Fibroblast of villous mesenchyme (primary cell): ENCODE measurements at places on chromosomes 4 and X.
A peak's percentile ranks its signal among the peaks of the same experiment; 100 is the strongest.

GRCh38 chrX:154661170-154661569, 7.8 kb upstream of the CTAG2 start:
- DNase-seq: no peak

- peak; percentile 49 for DNase-seq
Observed at GRCh38 chr4:184359888-184360287, 114.5 kb downstream of the IRF2 start.

DNA sequence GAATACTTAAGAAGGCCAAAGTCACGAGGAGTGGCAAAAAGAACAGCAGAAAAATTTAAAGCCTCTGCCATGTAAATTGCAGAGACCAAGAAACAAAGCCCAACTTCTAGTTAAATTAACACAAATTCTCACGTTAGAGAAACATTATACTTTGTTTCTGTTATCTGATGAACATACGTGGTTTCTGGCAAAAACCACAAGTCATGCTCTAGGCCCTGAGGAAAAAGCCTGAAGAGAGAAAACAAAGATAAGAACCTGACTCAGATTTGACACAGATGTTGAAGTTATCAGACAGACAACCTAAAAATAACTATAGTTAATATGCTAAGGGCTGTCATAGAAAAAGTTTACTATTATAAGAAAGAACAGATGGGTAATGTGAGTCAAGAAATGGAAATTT, 149.1 kb upstream of the PCDH10 start:
- DNase-seq: peak; percentile 7

GRCh38 chr4:112403101-112403945, 106.2 kb downstream of the ALPK1 start:
- DNase-seq: no peak

- peak; percentile 27 for DNase-seq
Observed at GRCh38 chrX:108126661-108127060, 35.1 kb downstream of the ATG4A start.

GRCh38 chr4:15683143-15683495, 1.5 kb downstream of the FAM200B start:
- no peak for DNase-seq

DNA sequence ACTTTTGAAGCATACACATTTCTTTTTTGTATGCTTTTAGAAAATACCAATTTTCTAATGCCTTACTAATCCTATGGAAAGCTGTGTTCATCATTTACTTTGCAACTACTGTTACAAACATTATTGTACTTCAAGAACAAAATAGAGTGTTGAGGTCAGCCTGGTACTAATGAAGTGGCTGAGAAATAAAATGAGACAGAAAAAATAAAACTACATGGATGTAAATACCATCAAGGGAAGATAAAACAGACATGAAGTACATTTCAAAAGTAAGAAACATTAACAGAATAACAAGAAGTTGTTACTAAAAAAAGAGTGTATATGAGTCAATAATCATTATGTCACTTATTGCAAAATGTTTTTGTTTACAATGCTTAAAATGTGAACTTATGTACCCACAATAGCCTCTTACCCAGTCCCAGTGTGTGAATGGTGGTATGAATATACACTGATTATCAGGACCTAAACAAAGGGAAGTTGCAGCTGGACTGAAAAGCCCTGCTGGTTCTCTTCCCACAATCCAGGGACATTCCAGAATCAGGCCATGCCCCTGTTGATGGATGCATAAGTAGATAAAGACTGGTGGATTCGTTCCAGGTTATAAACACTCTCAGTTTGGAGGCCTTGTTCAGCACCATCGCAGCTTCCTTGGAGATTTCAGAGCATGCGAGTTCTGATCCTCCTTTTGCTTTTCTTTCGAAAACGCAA, 2.4 kb upstream of the CSN3 start:
- DNase-seq: peak; percentile 75

DNA sequence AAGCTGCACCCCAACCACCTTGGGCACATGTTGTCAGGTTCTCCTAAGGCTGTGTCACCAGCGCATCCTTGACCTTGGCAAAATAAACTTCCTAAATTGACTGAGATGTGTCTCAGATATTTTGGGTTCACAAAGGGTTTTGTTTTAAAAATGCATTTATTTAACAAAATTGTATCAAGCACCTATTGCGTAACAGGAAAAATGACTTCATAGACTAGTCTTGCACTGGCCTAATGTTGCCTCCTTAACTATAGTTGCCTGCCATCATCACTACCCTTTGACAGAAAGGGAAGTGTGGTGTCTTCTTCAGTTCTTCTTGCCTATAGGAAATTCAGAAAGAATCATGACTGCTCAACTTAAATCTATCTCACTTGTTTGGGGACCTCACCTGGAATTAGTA, 374.2 kb downstream of the SH2D1A start:
- no peak for DNase-seq

GRCh38 chrX:55057675-55058249, 17.1 kb upstream of the PAGE2B start:
- DNase-seq: peak; percentile 33

DNA sequence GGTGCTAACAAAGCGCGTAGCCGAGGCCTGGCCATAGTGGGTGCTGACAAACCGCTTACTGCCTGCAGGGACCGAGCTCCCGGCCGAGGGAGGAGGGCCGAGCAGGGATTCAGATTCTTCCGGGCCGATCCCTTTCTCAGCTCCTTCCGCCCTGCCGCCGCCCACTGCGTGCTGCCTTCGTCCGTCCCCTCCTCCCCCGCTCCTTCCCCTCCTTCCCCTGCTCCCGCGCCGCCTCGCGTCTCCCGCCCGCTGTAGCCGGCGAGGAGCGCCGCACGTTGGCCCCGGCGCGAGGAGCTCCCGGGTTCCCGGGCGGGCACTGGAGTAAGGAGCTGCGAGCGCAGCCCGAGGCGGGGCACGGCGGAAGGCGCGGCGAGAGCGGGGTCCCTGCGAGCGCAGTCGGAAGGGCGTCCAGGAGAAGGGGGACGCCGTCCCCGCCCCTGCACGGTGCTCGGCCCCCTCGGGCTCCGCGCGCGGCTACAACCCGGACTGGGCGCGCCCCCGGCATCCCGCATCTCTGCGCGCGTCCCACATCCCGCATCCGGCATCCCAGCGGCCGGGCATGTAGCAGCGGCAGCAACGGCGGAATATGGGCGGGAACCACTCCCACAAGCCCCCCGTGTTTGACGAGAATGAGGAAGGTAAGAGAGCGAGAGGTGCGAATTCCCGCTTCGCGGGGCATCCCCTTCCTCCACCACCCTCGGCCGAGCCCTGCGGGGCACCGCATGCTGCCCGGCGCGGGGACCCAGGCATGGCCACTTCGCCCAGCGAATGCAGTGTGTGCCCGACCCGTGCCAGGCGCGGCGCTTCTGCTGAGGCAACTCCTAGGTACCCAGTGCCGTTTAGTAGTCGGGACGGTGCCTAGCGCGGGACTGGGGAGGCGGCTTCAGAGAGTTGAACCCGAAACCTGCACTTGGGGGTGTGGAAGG, at the start of gene STK32B:
Gene STK32B, plus strand, starts transcription at position 203 of the 926 bp plus-strand sequence.
- DNase-seq: peak; percentile 74

DNA sequence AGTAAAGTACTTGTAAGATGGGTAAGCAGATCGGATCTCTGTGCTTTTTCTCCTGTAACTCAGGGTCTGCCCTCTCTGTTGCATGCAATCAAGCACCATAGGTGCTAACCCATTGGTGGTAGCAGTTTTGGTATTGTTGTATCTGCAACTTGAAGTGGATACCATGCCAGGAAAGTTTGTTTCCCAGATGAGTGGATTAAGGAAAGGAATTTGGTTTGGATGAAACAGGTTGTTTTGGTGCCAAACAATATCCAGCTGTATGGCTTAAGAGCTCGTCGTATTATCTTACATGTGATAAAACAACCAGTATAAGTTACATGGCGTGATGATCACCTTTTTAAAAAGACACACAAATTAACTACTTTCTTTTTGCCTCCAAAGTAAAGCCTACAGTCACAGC, 280.9 kb upstream of the TENM3 start:
- DNase-seq: no peak

DNA sequence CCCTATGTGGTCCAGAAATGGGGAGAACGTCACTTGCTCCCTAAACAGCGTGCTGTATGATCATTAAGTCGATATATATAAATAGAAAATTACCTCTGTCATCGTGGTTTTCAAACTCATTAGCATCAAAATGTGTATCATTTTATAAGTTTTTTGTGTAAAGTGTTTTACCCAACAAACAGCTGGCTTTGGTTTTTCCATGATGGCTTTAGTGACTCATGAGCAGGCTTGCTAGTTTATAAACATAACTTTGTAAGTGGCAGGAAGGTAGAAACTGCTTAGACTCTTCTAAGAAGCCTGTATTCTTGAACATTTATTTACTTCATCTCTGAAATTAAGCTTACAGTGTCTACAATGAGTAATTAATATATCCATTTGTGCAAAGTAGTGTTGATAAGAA, 108.4 kb upstream of the DIPK2B start:
- DNase-seq: peak; percentile 41

DNA sequence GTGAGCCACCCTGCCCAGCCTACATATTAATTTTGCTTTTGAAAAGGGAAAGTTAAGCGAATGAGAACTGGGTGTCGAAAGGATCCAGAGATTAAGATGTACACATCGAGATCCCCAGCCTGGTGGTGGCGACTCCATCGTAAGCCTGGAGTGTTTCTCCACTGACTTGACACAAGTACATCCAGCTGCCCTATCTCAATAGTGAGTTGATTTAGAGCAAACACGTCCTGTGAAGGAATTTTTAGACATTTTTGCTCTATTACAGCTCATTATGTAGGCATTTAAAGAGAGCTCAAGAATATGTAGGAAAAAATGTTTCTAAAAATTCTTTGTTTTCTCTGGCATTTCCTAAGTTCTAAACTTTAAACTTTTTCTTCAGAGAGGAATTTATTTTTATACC, 11.7 kb upstream of the CLDN34 start:
- DNase-seq: peak; percentile 51

GRCh38 chrX:11641349-11642065, 24.2 kb downstream of the ARHGAP6 start:
- DNase-seq: peak; percentile 40

- DNase-seq: no peak
Observed at GRCh38 chr4:41079881-41080560, 134.3 kb downstream of the APBB2 start.

DNA sequence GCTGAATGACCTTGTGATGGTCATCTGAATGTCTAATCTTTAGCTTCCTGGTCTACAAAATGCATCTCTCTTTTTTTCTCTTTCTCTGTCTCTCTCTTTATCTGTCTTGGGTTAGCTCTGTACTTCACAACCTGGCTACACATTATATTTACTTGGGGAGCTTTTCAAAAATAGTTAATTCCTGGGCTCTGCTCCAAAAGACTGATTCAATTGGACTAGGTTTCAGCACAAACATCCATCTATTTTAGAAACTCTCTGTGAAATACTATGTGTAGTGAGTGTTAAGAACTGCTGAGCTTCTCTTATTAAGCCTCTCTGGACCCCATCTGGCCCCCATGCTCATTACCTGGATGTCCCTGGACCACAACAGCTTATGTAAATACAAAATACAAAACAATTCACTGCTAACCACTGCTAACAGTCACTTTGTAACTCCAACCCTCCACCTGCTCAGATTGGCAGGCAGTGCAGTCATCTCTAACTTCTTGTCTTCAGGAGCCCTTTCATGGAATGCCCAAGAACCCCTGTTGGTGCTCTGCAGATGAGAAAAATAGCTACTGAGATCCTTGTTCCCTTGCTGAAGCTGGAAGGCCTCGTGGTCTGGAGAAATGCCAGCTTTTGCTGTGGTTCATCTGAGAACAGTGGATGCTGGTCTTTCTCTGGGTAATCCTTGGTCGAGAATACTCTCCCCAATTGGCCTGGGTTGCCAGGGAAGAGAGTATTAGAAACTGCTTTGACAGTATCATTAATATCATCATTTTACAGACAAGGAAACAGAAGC, 14.8 kb upstream of the BOD1L1 start:
- peak; percentile 28 for DNase-seq

GRCh38 chr4:177308125-177308524, 1.5 kb upstream of the NEIL3 start:
- peak; percentile 66 for DNase-seq

- no peak for DNase-seq
Observed at GRCh38 chr4:146525754-146526153, 4.0 kb upstream of the SLC10A7 start.

DNA sequence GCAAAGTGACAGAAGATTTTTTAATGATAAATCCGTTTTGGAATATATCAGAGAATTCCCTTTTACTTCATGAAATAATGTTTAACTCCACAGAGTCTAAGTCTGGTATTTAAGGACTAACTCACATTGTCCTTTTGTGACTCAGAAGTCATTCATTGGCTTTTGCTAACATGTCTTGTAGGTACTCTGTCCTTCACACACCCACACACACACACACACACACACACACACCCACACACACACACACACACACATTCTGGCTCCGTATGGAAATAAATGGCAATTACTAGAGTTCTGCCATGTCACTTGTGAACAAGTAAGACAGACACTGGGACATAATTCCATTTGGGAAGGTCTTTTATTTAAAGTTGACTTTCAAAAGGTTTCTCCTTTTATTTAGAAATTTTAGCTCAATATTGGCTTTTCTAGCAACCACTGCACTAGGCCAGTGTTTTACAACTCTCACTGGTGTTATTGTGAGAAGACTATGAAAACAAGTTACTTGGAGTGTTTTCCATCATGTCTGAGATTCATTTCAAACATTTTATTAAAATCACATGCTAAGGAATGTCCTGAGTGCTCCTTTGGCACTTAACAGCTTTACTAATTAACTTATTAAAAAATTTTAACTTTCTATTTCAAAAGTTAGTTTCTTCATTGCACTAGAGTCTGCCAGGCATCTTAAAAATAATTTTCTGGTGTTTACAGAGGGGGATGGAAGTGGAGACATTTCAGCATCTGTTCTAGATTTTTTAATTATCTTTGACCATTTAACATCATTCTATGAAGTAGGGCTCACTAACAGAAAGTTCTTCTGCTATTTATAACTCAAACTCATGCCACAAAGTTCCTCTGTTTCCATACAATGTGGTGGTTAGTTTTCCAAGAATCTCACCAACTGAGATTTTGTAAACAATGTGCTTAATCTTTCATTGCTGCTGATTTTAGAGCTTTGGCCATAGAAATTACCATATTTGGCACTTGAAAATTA, 240.3 kb upstream of the GPC4 start:
- no peak for DNase-seq

- no peak for DNase-seq
Observed at GRCh38 chrX:19782419-19782818, 105.0 kb downstream of the SH3KBP1 start.
